Kidney glomerular epithelial cell (primary cell): ENCODE measurements at places on chromosomes 7 and 10.
A peak's percentile ranks its signal among the peaks of the same experiment; 100 is the strongest.

GRCh38 chr7:144588559-144589051, 185.1 kb upstream of the NOBOX start:
- DNase-seq: no peak

GRCh38 chr7:95725205-95725604, 47.1 kb upstream of the DYNC1I1 start:
- no peak for DNase-seq

DNA sequence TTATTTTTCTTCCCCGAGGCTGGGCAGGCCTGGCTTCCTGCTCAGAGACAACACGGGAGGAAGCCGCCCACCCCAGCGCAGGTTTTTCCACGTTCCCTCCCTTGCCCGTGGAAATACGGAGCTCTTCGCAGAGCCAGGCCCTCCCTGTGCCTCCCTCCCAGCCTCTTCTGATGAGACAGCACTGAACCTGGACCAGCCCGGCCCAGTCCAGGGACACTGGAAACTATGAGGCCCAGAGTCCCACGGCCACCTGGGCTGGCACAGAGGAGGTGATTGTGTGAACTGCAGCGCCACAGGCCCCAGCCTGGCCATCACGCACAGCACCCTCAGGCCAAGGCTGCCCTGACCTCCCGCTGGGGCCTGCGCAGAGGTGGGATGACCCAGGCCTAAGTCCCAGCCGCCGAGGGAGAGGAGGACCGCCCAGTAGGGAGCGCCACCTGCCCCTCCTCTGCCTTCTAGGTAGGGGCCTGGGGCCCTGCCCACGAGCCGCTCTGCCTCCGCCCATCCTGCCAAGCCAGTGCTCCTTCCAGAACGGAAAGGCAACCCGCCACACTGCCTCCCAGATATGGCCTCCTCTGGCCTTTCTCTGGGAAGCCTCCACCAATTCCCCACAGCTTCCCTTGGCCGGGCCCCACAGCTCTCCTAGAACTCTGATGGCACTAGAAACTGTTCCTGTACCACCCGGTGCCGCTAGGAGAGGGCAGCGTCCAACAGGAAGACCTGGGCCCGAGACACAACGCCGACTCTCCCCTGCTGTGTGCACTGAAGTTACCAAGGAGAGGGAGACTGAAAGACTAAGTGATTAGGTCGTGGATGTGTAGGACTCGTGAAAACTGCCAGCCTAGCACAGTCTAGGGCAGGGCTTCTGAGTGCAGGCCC, 57.2 kb downstream of the PROSER2 start:
- DNase-seq: no peak

GRCh38 chr10:16986406-16987205, 143.0 kb downstream of the CUBN start:
- DNase-seq: peak; percentile 95
